ENCODE measurements at places on chromosomes 13 and 19.

- no peak for DNase-seq
Observed at GRCh38 chr19:41771410-41771809, 16.1 kb downstream of the CEACAM6 start.

GRCh38 chr13:106417467-106418110 lies 117.9 kb downstream of the EFNB2 start:
- no peak for DNase-seq

DNA sequence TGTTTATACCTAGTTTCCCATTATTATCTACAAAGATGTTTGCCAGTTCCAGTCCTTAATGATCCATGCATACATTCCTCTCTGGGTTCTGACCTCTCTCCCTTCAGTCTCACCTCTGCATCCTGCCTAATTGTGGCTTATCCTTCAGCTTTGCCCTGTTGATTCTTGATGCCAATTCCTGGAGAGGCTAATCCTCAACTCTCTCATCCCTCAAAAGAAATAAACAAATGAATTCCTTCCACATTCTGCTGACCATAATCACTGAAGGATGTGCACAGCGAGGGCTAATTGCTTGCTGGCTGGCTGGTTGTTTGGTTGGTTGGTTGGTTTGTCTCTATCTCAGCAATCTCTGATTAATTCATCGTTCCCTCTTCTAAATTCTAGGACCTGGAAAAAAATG lies 113.8 kb downstream of the IRS2 start:
- peak; percentile 68 for DNase-seq

- no peak for DNase-seq
Observed at GRCh38 chr13:25732111-25732865, 319.5 kb downstream of the SHISA2 start.

- DNase-seq, result no peak
Observed at GRCh38 chr19:37695144-37695899, 24.2 kb downstream of the ZNF607 start.

- no peak for DNase-seq
Observed at GRCh38 chr19:10998666-10999065, 37.8 kb downstream of the SMARCA4 start.

DNA sequence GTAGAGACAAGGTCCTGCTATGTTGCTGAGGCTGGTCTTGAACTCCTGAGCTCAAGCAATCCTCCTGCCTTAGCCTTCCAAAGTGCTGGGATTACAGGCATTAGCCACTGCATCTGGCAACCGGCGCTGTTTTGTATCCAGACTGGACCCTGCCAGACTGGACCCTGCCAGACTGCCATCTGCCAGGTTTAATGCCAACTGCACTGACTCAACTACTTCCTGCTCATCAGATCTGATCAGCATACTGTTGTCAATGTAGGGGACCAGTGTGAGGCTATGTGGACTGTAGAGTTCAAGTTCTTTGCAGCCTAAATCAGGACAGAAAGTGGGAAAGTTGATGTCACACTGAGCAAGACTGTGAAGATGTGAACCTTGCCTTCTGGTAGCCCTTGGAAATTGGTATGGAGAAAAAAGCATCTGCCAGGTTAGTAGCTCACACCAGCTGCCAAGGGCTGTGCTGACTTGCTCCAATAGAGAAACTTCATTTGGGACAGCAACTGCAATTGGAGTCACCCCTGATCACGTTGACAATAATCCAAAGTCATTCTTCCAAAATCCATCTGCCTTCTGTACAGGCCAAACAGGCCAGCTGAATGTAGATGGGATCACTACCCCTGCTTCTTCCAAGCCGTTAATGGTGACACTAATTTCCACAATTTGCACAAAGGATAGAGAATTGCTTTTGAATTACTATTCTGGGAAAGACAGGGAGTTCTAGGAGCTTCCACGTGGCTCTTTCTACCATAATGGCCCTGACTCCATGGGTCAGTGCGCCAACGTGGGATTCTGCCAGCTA lies 36.8 kb upstream of the ATP1A3 start:
- DNase-seq, result no peak

- DNase-seq, result no peak
Observed at GRCh38 chr13:35953537-35954206, 177.5 kb downstream of the DCLK1 start.

DNA sequence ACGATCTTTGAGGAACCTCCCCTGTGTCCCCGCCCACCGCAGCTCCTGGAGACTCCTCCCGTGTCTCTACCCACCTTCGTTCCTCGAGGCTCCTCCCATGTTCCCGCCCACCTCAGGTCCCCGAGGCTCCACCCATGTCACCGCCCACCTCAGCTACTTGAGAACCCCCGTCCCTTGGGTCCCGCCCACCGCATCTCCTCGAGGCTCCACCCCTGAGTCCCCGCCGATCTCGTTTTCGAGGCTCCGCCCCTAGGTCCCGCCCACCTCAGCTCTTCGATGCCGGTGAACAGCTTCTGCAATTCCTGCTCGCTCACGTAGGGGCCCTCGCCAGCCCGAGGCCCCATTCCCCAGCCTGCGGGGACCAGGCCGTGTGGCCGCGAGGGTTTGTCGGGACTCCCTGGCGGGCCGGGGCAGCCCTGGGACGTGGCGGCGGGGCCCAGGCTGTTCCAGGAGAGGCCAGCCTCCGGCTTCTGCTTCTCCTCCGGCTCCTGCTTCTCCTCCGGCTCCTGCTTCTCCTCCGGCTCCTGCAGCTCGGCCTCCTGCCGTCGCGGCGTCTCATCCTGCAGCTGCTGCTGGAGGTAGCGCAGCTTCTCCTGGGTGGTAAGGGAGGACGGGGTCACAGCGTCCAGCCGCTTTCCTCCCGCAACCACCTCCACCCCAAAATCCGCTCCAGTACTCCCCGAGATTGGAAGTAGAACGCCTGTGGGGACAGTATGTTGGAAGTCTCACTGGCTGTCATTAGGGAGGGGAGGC lies 16.7 kb downstream of the TSKS start:
- no peak for DNase-seq

DNA sequence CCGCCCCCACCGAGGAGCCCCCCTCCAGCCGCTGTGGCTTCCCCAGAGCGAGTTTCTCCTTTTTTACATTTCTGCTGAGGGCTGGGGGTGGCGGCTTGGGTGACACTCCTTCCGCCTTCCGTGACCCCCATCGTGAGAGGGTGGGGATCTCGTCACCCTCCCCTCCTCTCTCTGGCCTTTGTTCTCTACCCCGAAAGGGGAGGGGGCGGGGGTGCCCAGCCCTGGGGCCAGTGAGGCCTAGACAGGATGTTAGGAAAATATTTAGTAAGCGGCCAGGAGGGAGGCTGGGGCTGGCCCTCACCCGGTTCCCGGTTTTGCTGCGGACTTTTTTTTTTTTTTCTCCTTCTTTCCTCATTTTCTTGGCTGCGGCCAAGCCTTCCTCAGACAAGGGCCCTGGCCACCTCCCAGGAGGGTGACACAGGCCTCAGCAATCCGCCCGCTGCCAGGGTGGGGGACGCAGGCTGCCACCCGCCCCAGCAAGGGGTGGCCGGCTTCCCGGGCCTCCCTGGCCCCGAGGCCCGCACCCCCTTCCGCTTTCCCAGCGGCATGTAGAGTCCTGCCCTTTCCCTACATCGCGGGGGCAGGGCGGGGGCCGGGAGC lies 3.9 kb downstream of the MIDN start:
- peak; percentile 93 for DNase-seq

DNA sequence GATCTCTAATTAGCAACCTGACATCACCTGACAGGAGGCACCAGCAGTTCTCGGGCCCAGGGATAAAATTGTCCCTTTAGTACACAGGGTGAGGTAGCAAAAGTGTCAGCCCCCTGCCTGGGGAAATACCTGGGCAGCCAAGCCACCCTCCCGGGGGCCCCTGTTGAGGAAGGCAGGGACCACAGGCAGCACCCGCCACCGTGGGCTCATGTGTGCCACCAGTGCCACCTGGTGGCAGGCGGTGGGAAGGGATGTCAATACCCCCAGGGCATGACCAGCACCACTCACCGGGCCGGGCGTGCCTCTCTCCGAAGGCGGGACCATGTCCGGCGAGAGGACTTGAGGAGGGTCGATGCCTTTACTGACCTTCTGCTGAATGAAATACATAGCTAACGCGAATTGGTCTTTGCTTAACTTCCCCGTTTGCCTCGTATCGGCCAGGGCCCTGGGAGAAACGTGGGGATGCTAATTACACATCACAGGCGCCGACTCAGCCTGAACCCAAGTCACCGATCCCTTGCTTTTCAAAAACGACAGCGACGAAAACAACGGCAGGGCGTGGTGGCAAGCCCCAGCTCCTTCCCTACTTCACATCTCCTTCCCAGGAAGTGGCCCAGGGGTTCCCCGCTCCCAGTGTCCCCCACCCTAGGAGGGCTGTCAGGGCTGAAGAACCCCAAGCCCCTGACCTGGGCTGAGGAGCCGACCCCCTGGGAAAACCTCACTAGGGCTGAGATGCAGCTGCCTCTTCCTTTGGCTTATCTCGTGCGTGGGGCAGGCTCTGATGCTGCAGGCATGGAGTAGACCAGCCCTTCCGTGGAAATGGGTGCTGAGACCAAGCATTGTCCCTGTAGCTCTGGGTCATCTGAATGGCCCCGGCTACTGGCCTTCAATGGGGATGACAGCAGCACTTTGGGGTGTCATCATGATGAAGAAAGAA lies 53.8 kb downstream of the EPS15L1 start:
- DNase-seq, result peak; percentile 13

- no peak for DNase-seq
Observed at GRCh38 chr13:46051968-46052318, 603 bp downstream of the ZC3H13 start.

- DNase-seq, result no peak
Observed at GRCh38 chr19:15365264-15365663, 14.3 kb downstream of the AKAP8 start.

- DNase-seq, result no peak
Observed at GRCh38 chr13:77741597-77741972, 44.1 kb downstream of the SLAIN1 start.

- DNase-seq, result no peak
Observed at GRCh38 chr19:2305452-2306280, 2.3 kb downstream of the LINGO3 start.

GRCh38 chr19:44747739-44748425 lies 626 bp upstream of the BCL3 start:
- peak; percentile 67 for DNase-seq

- DNase-seq, result no peak
Observed at GRCh38 chr19:28633319-28634018, 579.5 kb downstream of the UQCRFS1 start.

- no peak for DNase-seq
Observed at GRCh38 chr13:50747737-50748350, 95.6 kb downstream of the DLEU7 start.

DNA sequence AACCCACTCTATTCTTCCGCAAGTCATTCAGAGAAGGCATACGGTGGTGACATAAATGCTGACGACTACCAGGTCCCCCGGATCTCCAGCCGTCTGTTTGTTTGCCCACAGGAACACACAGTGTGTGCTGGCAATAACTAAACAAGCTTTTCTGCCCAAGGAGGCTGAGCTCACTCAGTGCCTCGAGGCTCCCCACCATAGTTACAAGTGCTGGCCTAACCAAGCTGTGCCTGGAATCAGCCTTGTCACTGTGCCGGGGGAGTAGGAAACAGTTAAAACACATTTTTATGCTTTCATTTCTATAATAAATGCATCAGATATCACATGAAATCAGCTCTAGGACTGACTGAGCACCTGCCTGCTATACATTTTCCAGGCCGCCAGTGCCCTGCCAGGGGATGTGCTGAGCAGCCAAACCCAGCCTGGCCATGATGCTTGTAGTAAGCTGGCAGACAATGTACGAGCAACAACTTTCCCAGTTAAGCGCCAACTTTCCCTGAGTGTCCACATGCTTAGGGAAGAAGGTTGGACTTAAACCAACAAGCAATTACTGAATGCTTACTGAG lies 28.1 kb downstream of the BRD4 start:
- DNase-seq, result no peak

- peak; percentile 42 for DNase-seq
Observed at GRCh38 chr19:35715981-35716800, 1.6 kb upstream of the KMT2B start.

DNA sequence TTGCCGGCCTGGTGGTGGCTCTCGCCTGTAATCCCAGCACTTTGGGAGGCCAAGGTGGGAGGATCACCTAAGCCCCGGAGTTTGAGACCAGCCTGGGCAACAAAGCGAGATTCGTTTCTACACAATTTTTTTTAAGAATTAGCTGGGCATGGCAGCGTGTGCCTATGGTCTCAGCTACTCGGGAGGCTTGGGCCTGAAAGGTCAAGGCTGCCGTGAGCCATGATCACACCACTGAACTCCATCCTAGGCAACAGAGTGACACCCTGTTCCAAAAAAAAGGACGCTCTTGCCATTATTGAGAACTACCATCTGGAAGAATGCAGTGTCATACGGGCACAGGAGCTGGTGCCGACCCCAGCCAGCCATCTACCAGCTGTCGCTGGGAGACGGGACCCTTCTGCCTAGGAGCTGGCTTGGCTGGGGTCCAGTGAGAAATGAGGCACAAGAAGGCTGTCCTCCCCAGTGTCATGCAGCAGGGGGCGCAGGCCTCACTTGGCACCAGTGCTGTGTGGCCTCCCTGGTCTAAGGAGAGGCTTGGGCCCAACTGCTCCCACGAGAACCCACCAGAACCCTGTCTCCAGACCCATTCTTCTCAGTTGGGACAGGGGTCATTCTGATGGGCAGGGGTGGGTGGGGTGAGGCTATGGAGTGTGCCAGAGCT lies 12.2 kb upstream of the RELB start:
- peak; percentile 44 for DNase-seq

- DNase-seq, result no peak
Observed at GRCh38 chr13:109118521-109118920, 489.1 kb downstream of the MYO16 start.

DNA sequence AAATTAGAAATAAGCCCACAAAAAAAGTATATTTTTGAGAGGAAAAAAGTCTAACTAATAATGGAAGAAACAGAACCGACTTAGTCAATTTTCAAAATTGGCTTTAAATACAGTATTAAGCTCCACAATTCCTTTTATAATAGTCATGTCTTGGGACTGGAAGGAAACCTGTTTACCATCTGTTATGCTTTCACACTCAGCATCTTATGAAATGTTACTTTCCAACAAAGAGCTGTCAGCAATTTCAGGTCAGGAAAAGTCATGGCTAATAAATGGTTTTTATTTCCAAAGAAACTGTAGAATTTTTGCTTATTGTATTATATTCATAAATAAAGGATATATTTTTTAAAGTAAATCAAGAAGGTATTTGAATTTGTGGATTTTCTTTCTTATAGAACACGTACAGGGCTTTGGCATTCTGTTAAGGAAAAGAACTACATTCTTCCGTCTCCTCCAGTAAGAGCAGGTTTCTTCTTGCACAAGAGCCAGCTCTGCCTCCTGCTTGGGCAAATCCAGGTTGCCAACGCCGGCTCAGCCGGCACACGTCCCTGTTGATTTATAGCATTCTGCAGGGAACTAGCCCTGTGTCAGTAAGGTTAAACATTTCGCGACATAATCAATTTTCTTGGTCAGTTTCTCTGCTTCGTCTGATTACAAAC lies 52.9 kb upstream of the GPR12 start:
- no peak for DNase-seq

GRCh38 chr19:47228937-47229675 lies 1.9 kb downstream of the BBC3 start:
- no peak for DNase-seq

GRCh38 chr13:98041081-98041820 lies 87.8 kb downstream of the IPO5 start:
- DNase-seq, result no peak

GRCh38 chr19:55592391-55593090 lies 6.8 kb downstream of the FIZ1 start:
- no peak for DNase-seq

Data from HCEC 1CT (cell line).